Frontal cortex (tissue), 4 donors: ENCODE measurements at places on chromosomes 2 and 18.

GRCh38 chr2:17771956-17772355 lies 18.0 kb downstream of the GEN1 start:
- DNase-seq: no peak

- no peak for DNase-seq
Measured at GRCh38 chr18:48715711-48716361, 177.0 kb downstream of the CTIF start.

DNA sequence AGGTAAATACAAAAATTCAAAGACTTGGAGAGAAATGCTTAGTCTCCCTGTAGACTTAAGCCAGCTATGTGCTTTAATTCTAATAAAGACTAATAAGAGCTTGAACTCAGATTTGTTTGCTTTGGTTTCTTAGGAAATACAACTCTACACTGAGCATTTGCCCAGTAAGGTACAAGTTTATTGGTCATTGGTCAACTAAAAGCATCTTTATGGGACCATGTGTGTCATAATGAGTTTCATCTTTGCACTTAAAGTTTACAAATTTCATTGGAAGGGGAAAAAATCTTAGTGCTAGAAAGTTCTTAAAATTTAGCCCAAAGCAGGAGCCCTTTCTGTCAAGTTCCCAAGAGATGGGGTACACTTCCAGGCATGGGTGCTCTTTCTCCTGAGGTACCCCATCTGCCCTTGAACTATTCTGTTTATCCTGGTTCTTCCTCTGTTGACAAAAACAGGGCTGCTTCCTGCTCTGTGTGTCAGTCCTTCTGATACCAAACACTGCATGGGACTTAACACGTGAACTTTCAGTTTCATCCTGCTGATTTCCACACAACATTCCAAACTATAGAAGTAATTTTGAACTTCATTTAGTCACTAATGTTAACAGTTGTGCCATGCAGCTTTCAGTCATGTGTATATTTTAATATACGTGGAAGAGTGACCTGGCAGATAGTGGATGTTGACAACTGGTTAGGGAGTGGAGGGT lies 200.2 kb downstream of the TPGS2 start:
- DNase-seq: no peak

- DNase-seq: no peak
Measured at GRCh38 chr2:73856214-73856613, 27.5 kb downstream of the STAMBP start.

GRCh38 chr18:34694591-34695165 lies 15.4 kb upstream of the DTNA start:
- DNase-seq: no peak
